CD4-positive, alpha-beta T cell treated with Interleukin-6 at 100 ng/mL for 8 hours (primary cell): ENCODE measurements at places on chromosomes 12 and 14.

DNA sequence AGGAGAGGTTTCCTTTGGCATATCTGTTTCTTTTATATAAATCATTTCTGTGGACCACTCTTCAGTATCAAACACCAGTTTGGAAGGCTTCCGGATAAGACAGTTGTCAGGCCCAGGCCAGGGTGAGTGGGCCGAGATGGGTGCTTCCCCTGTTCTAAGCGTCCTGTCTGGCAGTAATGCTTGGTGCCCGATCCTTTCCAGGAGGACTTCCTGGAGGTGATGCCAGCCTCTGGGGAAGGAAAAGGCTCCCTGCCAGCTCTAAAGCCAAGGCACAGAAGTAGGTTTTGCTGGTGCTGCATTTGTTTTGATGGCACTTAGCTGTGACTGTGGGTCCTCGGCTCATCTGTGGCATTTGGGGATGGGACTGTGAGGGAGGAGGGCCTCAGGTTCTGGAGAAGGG lies 124.4 kb upstream of the RTL1 start:
- no peak for DNase-seq

- DNase-seq, result peak; percentile 45
These were observed 18.7 kb upstream of the HDAC7 start for GRCh38 chr12:47838286-47838931.

DNA sequence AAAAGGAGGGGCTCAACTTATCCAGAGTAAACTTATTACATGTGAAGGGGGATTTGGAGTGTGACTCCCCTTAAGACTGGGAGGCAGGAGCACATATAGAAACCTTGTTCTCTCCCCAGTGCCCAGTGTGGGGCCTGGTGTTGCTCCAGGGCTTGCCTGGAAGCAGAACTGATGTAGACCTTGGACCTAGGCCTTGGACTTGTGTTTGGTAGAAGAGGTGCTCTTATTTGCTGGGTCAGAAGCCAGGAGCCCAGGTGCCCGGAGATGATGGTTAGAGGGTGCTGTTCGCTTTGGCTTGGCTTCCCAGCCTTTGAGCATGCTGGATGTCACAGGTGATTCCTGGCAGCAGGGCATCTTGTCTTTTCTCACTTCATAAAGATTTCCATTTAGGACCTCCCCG lies 110.4 kb downstream of the SMOC1 start:
- DNase-seq, result no peak

- DNase-seq, result no peak
These were observed 45.1 kb upstream of the VRK1 start for GRCh38 chr14:96752125-96752524.

DNA sequence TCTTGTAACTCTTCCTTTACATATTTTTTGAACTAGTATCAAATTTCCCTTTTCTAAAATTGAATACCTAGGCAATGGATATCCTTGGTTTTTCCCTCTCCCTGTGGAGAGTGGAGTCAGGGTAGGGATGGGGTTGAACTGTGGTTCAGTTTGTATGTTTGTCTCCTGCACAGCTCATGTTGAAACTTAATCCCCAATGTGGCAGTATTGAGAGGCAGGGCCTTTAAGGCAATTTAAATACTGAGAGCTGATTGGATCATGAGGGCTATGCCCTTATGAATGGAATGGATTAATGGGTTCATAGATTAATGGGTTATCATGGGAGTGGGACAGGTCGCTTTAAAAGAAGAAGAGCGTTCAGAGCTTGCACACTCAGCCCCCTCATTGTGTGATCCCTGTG lies 127.2 kb upstream of the RGS6 start:
- no peak for DNase-seq

DNA sequence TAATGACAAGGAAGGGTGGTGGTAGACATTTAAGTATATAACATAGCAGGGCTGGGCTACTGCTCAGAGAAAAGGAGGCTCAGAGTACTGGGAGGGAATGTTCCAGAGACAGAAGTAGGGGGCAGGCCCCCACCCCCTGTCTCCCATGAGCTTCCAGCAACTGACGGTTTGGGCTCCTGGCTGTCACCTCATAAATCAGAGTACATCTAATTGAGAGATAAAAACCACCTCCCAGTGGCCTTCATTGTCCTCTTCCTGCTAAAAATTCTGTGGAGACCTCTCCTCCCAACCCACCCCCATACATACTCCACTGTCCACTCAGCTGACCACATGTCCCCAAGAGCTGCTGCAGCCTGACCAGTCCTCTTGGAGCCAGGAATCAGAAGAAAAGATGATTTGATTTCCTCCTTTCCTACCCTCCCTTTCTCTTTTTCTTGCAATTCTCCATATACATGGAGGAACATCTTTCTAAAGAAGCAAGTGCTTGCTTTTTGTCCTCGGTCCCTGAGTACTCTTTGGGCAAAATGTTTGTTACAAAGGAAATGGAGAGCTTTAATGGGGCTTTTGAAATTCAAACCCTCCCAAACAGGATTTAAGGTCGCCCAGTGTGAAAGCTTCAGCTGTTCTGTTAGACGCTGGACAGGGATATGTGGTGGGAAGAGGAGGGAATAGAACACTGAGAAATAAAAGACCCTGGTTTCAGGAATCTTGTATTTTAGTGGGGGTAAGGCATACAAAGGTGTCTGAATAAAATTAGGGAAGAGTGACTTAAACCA lies 16.4 kb upstream of the KCNA5 start:
- no peak for DNase-seq

DNA sequence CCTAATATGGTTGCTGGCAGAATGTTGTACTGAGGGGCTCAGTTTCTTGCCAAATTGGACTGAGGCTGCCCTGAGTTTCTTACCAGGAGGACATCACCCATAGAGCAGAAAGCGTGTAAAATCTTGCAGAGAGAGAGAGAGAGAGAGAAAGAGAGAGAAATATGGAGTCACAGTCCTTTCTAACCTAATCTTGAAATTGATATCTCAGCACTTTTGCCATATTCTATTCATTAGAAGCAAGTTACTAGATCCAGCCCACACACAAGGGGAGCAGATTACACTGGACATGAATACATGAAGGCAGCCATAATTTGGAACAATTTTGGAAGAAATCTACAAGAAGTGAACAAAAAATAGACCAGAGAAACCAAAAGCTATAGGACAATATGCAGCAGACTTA lies 4.1 kb upstream of the CD163L1 start:
- DNase-seq, result no peak

DNA sequence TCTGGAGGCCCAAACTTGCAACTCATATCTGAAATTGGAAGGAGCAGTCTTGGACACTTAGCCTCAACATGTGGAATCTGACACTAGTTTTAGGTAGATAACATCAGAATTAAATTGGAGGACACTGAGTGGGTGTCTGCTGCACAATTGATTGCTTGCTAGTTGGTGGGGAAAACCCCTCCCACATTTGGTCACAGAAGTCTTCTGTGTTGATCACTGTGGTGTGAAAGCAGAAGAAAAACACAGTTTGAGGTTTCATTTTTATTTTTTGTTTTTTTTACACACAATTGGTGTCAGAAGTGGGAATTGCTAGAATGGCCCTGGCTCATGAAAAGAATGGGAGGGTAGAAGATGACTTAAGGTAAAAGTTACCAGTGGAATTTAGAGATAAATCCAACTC lies 78.0 kb upstream of the CD163 start:
- no peak for DNase-seq

- DNase-seq, result no peak
These were observed 775.7 kb downstream of the SLC6A15 start for GRCh38 chr12:84136862-84137367.

- no peak for DNase-seq
These were observed 100.7 kb downstream of the APAF1 start for GRCh38 chr12:98745578-98746391.

- no peak for DNase-seq
These were observed 2.3 kb downstream of the DGKA start for GRCh38 chr12:55933169-55933798.

GRCh38 chr12:68959143-68959858 lies 26.3 kb upstream of the CPM start:
- DNase-seq, result no peak

GRCh38 chr12:92469837-92470236 lies 233.0 kb upstream of the PLEKHG7 start:
- DNase-seq, result no peak

GRCh38 chr14:100663761-100664052 lies 63.0 kb upstream of the DLK1 start:
- no peak for DNase-seq

DNA sequence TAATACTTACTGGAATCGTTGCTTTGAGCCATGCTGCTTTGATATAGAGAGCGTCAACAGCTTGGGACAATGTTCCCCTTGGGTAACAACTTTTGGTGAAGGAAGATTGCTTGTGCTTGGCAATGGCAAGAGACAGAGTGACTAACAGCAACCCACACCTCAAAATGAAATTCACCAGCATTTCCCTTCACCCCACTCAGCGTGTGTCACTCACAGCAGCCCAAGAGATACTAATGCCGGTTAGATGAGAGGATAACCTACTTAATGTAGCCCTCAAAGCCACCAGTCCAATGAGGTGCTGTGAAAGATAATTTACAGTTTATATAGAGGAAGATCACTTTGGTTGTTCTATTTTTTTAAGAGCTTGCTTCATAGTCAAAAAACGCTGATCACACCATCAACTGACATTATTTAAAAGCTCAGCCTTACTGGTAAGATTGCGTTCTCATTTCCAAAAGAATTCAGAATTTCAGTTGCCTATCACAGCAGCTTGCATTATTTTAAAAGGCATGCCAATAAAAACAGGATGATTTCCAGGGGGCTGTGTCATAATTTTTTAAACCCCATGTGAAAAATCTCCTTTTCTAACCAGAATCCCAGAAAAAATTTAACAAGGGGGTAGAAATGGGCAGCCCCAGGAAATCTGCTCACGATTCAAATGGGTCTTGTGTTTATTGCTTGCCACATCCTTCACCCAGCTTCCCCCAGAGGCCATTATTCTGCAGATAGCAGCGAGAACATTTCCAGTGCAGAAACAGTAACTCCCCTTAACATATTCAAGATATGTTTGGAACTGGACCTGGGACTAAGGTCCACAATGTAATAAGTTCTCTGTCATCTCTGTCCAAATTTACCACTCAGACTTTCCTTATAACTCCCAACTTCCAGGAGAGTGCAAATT lies at the start of gene IL26:
TSS of gene IL26 (minus strand) at position 235 of the 901 bp plus-strand sequence. CDS start at position 181, 54 bp downstream.
- DNase-seq, result peak; percentile 25

DNA sequence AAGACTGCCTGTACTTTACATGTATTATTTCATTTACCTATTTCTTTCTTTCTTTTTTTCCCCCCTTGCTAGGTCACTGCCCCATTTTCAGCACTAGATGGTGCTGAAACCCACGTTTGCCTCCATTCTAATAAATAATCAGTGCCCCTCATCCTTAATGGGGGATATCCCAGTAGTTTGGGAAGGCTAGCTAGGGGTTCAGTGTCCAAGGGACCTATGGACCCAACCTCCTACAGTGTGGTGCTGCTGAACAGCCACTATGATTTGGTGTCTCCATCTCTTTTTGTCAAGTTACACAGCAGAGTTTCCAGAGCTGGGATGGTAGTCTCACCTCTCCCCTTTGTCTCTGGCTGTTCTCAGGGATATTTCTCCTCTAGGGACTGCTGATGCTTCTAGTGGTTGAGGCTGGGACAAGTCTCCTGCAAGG lies 6.5 kb upstream of the HCFC2 start:
- DNase-seq, result peak; percentile 14

DNA sequence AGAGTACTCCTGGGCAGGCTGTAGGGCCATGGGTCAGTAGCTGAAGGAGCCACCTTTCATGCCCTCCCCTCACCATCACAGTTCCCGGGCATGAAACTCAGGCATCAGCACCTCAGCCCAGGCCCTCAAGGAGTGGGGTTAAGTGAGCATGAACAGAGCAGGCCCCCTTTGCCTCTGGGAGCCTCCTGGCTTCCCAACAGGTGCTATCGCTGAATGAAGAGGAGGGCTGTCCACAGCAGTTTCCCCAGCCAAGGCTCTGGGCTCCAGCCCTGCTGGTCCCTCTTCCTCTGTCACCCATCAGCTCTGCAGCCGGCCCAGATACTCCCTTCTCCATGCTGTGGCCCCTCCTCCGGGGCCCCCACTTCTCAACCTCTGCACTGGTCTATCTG lies 184.3 kb downstream of the ZFP36L1 start:
- no peak for DNase-seq

- no peak for DNase-seq
These were observed 32.7 kb upstream of the CCDC196 start for GRCh38 chr14:66453469-66453868.

- no peak for DNase-seq
These were observed 505 bp downstream of the KCNC2 start for GRCh38 chr12:75208856-75209811.

DNA sequence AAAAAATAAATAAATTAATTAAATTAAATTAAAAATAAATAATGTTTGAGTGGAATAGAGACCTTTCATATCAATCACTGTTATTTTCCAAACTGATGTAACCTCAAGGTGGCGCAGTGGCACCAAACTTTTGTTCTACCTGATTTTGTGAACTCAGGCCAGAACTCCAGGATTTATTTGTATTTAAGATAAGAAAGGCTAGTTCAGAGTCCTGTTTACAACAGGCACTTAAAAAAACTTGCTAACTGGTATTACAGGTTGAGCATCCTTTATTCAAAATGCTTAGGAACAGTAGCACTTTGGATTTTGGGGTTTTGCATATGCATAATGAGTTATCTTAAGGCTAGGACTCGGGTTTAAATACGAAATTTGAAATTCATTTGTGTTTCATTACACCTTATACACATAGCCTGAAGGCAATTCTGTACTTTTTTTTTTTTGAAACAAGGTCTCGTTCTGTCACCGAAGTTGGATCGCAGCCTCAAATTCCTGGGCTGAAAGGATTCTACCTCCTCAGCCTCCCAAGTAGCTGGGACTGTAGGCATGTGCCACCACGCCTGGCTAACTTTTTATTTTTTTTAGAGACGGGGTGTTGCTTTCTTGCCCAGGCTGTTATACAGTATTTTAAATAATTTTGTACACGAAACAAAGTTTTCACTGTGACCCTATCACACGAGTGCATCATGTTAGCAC lies 32.4 kb downstream of the YY1 start:
- no peak for DNase-seq
